ENCODE measurements at places on chromosomes 11 and 22.
A peak's percentile ranks its signal among the peaks of the same experiment; 100 is the strongest.

DNA sequence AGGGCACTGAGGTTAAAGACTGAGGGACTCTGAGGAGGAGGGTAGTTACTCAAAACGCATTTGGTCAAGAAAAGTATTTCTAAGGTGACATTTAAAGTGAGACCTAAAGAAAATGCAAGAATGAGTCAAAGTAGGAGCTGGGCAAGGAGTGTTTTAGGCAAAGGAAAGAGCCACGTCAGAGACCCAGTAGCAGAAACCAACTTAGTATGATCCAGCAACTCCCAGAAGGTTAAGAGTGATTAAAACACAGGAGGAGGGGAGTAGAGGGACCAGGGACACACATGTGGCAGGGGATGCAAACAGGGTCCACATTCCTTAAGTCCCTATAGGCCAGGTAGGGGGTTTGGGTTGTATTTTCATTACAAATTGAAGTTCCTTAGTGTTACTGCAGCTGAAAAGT is 24.3 kb upstream of the CCDC34 start:
- DNase-seq, result no peak

DNA sequence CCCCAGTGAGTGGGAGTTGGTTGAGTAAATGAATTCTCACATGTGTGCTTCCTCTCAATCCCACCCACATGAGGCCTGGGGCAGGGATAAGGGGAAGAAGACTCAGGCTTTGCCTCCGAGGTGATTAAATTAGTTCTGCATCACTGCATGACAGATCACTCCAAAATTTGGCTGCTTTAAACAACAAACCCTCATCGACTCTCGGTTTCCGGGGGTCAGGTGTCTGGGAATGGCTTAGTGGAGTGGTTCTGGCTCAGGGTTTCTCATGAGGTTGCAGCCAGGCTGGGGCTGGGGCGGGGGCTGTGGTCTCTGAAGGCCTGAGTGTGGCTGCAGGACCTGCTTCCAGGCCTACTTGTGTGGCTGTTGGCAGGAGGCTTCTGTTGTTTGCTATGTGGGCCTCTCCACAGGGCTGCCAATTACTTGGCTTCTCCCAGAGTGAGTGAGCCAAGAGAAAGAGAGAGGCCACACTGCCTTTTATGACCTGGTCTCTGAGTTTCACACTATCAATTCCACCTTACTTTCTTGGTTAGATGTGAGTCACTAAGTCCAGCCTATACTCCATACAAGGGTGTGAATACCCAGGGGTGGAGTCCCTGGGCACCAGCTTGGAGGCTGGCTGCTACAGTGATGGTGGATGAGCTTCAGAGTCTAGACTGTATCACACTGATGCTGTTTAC is 15.9 kb downstream of the MOGAT2 start:
- DNase-seq, result no peak

DNA sequence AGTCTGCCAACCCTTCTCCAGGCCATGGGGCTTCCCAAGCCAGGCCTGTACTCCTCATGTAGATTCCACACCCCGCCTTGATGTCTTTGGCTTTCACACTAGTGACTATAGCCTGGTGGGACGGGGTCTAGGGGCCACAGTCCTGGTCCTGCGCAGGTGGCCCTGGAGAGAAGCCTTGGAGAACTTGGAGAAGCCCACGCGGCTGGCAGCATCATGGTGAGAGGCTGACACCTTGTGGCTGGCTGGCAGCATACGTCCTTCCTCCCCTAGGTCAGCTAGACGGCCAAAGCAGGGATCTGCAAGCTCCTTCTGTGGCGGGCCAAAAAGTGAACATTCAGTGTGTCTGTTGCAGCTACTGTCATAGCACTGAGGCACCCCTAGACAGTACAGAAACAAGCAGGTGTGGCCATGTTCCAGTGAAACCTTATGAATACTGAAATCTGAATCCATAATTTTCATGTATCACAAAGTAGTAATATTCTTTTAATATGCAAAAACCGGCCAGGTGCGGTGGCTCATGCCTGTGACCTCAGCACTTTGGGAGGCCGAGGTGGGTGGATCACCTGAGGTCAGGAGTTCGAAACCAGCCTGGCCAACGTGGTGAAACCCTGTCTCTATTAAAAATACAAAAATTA is 42.0 kb downstream of the FAM83F start:
- no peak for DNase-seq

- DNase-seq, result no peak
Measured at GRCh38 chr22:38751422-38752346, 4.1 kb downstream of the SUN2 start.

- DNase-seq, result no peak
Measured at GRCh38 chr11:3810951-3811350, 2.6 kb downstream of the PGAP2 start.

- peak; percentile 92 for DNase-seq
Measured at GRCh38 chr11:105046898-105047579, 1.9 kb upstream of the CARD16 start.
